Stimulated activated CD8-positive, alpha-beta memory T cell treated with anti-CD3 and anti-CD28 coated beads, Interleukin-7, amount 100 ng/mL, for 1 hour (primary cell): ENCODE measurements at places on chromosomes 1 and 21.

GRCh38 chr1:7015022-7015421 is 229.8 kb downstream of the CAMTA1 start:
- DNase-seq, result no peak

DNA sequence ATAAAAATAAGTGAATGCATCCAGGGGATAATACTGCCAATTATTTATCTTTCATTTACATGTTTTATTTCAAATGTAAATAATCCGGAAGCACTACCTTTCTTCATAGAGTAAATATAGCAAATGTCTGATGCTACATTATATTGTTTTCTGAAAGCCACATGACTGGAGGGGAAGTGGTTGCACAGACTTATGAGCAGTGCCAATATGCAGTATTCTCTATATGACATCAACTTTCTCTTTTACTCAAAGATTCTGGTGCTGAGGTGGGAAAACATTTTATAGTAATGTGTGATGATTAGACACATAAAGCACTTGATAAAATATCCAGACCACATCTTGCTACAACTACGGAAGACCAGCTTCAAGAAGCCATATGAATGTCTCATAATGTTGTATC is 314.7 kb downstream of the NEGR1 start:
- DNase-seq, result no peak

DNA sequence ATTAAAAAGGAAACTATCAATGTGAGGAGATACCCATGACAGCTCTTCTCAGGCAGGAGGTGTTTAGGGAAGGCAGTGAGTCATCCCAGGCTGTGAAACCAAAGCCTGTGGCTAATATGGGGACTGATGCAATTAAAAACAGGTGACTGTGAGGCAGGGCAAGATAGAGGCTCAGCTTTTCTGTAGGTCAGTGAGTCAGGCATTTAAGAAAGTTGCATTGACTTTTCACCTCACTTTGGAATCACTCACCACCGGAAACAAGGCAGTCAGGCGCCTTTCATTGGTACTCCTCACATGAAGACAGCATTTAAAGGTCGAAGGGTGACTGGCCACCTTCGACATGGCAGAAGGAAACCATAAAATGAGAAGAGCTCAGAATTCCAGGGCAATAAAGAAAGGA is 54.5 kb downstream of the PAPPA2 start:
- no peak for DNase-seq

DNA sequence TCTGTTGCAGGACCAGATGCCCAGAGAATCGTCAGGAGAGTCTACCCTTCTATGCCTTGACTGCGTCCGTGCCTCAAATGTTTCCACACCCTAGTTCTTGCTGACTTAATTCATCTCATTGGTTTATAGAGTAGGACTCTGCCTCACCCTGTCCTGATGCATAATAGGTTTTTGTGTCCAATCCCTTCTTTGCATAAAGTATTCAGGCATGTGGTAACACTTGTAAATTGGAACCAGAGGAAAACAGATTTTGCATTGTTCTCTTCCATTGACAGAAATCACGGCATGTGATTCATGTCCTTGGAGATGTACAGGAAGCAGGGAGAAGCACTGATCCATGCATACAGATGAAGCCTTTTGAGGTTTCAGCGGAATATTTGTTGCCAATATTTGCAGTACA is 29.5 kb downstream of the PLPPR5 start:
- DNase-seq, result no peak

- no peak for DNase-seq
These were observed 861 bp upstream of the DRAXIN start for GRCh38 chr1:11690397-11691301.

GRCh38 chr1:171807556-171807955 is 26.1 kb downstream of the METTL13 start:
- no peak for DNase-seq
